ENCODE measurements at places on chromosomes 7 and 10. TPM values are rescaled to one million over a fixed set of nuclear protein-coding genes. Genes with fewer than 3 reads are reported as not detected.

FGFR2 gene
- polyA plus RNA-seq: 108 TPM

GRCh38 chr7:100091411-100092181, 2.8 kb downstream of the COPS6 start:
- DNase-seq: no peak

DNA sequence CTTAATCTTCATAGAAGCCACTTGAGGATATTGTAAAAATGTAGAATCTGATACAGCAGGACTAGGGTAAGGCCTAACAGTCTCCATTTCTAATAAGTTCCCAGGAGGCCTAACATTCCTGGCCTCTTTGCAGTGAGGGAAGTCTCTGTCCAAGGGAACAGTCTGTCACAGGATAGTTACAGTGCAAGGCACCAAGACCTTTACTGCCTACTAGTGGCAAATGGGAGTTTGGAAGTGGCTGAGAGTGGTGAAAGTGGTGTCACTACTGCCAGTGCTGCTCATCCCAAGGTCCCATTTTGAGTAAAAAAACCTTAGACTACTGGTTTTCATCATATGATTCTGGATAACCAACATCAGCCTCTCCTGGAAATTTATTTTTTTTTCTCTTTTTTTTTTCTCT, 619.5 kb upstream of the SEMA3D start:
- no peak for DNase-seq

DNA sequence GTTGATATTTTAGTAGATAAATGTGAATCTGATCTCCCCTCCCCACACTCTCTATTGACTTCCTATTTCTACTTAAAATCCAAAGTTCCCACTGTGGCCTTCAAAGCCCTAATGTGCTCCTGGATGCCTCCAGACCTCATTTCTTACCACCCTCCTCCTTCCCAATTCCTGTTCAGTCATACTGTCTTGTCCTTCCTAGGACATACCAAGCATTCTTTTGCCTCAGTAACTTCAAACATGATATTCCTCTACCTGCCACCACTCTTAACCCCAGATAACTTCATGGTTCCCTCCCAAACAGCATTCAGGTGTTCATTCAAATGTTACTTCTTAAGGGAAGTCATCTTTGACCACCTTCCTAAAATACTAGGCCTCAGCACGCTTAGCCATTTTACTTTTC, 34.2 kb upstream of the FAM221A start:
- no peak for DNase-seq

- no peak for DNase-seq
Observed at GRCh38 chr7:134552105-134552504, 3.2 kb downstream of the AKR1B15 start.

TRIL gene
- not detected for polyA plus RNA-seq

- no peak for DNase-seq
Observed at GRCh38 chr10:104317726-104318299, 20.5 kb downstream of the ITPRIP start.

- no peak for DNase-seq
Observed at GRCh38 chr7:50321487-50322067, 17.1 kb downstream of the IKZF1 start.

GRCh38 chr7:2774935-2775334, 69.2 kb downstream of the GNA12 start:
- DNase-seq: no peak

DNA sequence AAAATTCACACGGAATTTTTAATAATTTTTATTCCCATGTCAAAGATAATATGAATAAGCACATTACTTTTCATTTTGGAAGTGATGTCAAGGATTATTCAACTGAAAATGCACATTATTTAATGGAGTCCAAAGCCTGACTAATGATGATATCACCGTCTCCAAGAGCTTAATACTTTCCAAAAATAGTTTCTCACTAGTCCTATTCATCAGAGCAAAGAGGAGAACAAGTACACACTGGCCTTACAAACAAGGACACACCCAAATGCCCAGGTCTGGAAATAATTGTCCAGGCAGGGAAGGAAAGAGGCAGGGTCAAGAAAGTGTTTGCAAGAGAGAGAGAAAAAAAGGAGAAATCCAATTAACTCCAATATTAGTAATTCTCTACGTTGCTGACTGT, 216.8 kb upstream of the CCDC6 start:
- DNase-seq: no peak

DNA sequence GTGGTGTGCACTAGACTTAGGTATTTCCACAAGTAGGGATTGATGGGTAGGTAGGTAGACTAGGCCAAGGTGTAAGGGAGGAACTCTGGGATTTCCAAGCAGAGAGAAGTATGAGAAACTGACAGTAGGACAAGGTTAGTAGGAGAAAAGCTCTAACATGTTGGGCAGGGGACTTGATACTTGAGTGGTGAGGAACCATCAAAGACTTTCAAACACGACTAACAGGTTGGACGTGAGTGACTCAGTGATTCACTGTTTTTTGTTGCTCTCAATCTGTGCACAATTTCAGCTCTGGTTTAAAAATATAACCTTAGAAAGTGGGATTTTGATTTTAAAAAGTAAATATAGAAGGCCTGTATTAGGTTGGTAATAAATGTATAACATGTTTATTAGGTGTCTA, 44.4 kb downstream of the KLHDC10 start:
- DNase-seq: no peak

- DNase-seq: no peak
Observed at GRCh38 chr7:27154901-27155815, 1.3 kb downstream of the HOXA7 start.

- DNase-seq: no peak
Observed at GRCh38 chr10:67864607-67865371, 19.7 kb upstream of the SIRT1 start.

DNA sequence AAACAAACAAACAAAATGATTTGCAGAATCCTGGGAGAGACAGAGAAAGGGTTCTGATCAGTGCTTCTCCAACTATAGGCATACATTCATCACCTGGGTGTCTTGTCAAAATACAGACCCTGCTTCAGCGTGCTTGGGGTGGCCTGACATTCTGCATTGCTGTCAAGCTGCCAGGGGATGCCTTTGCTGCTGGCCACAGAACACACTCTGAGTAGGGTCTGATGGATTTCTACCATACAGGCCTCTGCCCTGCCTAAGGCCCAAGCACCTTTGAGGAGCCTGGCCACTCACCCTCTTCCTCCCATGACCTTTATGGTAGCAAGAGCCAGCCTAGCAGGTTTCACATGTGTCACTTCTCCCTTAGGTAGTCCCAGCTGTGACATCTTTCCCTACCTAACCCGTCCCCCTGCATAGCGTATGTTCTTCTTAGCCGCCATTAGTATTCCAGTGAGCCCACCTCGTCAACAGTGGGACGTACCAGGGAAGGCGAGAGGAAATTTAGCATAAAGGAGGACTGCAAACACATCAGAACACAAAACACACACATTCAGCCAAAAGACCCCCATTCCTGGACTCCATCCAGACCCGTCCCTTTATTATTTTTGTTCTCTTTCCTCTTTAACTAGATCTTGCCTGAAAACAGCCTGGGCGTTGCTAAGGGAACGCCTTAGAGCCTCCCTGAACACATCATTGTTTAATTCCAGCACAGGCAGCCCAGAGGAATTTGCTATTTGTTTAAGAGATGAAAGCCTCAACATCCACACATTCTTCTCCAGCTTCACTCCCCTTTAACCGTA, 43.9 kb upstream of the PODXL start:
- DNase-seq: no peak

- no peak for DNase-seq
Observed at GRCh38 chr7:16710651-16711050, 42.9 kb upstream of the TSPAN13 start.

- DNase-seq: no peak
Observed at GRCh38 chr10:72954596-72955554, at the start of gene PLA2G12B. PLA2G12B (minus strand) TSS chr10:72954806; CDS start chr10:72954685, 121 bp downstream.

DNA sequence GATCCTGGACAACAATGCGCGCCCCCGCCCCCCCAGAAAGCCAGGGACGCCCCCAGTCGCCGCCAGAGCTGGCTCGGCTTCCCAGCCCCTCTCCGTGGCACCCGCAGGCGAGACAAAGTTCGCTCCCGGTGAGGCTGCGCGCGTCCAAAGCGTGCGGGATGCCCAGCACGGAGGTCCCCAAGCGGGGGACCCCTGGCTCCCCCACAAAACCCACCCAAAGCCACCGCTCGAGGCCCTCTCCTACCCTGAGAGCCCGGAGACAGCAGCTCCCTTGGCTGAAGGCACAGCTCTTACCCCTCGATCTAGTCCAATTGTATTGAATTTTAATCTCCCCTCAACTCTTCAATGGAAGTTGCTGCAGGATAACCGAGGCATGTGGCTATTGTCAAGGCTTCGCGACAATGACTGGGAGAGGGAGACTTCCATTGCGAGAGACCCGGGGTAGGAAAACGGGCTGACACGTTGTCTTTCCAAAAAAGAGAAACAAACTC, 305.3 kb downstream of the PRPF18 start:
- no peak for DNase-seq

DNA sequence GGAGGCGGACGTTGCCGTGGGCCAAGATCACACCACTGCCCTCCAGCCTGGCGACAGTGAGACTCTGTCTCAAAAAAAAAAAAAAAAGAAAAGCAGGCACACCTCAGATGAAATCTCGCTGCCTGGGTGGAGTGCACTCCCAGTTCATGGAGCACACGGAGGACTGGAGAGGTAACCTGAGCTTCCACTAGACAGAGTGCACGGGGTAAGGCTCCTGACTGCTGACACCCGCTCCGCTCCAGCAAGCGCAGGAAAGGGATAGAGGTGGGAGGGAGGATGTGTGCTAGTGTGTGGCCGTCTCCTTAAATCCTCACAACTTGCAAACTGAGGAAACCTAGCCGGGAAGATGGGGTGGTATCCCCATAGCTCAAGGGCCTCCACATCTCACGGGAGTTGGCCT, 50.8 kb downstream of the FAM53B start:
- no peak for DNase-seq

DNA sequence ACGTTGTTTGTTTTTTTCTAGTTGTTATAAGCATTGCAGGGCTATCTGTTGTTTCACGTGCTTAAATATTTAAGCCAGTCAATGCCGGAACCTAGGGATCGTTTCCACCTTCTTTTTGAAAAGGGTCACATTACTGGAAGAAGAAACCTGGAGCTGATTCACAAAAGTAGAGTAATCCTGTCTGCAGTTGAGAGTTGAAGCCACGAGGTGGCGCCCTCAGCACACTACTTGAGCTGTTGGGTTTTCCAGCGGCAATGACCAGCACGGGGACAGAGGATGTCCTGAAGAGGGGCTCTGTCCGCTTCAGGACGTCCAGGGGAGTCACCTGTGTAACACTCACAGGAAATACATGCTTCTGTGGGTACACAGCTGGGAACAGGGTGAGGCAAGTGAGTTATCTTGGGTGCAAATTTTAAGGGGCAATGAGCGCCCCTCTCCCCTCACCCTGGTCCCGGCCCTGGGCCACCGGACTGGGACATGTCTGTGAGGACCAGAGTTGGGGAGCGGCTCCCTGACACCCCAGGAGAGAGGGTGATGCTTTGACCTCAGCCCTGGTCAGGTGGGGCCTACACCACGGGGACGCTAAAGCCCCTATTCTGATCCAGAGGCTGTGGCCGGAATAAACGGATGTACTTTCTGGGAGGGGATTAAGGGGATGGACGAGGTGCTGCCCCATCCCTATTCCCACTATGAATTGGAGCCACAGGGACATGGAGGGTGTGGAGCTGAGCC, 26.3 kb upstream of the WDFY4 start:
- DNase-seq: peak; percentile 78

GRCh38 chr10:119693262-119693957, 32.4 kb upstream of the INPP5F start:
- DNase-seq: no peak

DNA sequence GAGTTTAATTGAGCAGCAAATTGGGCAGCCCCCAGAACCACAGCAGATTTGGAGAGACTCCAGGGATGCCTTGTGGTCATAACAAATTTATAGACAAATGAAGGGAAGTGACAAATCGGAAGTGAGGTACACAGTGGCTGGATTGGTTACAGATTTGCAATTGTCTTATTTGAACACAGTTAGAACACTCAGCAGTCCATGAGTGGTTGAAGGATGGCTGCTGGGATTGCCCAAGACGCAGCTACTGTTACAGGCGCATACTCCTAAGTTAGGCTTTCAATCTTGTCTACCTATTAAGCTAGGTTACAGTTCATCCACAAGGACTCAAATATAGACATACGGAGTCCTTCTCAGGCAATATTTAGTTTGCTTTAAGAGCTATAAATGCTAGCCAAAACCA, 7.4 kb downstream of the ACADSB start:
- DNase-seq: no peak

GRCh38 chr10:47294501-47294900, 5.5 kb upstream of the GDF10 start:
- DNase-seq: no peak

DNA sequence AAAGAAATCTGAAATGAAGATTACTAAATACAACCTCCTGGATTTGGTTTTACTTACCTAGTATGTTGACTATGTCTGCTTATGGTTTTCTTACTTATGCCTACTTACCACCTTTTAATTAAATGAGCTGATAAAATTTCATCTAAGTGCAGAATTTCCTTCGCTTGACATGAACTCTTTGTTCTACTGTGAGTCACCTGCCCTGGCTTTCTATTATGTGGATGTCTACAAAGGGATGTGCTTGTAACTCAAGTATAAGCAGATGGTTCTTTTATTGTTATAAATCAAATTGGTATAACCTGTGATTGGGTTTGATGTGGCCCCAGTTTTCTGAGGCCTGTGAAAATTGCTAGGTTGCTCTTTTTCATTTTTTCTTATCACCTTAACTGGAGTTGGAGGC, 389.1 kb upstream of the ANKRD30A start:
- DNase-seq: no peak

- DNase-seq: no peak
Observed at GRCh38 chr10:85235258-85235657, 906.9 kb downstream of the CCSER2 start.

MYL10 gene
- polyA plus RNA-seq: 11.3 TPM

DNA sequence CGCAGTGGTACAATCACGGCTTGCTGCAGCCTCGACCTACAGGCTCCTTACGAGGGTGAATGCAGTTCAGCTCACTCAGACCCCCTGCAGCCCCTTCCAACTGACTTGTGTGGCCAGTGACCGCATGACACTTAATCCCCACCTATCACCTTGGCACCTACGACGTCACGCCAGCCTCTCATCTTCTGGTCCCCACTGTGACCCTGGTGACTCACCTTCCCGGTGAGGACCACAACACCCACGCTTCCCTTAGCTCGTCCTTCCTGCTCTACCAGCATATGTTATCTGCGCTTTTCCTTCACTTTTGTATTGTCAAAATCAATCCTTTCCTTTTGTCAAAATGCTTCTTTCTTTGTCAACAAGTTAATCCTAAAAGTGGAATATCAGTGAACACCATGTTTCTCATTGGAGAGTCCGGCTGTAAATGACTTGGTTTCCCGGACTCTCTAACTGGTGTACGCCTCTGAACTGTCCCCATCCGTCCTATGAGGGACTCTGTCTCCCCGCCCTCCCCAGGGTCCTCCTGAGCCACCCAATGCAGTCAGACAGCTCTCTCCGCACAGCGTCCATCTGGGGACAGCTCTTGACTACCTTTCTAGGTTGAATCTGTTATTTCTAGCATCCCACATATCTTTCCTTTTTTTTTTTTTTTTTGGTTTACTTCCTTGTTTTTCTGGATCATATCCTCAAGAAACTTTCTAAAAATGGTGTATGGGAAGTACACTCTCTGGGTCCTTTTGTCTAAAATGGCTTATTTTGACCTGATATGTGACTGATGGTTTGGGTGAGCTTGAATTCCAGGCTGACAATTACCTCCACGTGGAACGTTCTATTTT, 37.3 kb downstream of the CFAP46 start:
- DNase-seq: no peak

GRCh38 chr10:115727129-115727528, 545.9 kb downstream of the GFRA1 start:
- no peak for DNase-seq

GRCh38 chr10:60246382-60246781, 143.3 kb downstream of the ANK3 start:
- DNase-seq: no peak

Measured in muscle of arm (tissue), 14 donors.